Activated CD8-positive, alpha-beta memory T cell treated with anti-CD3 and anti-CD28 coated beads, Interleukin-2, amount 10 ng/mL, durations not matched to agents 7 days and 5 days (primary cell): ENCODE measurements at places on chromosomes 4 and X. TPM values are rescaled to one million over a fixed set of nuclear protein-coding genes. Genes with fewer than 3 reads are reported as not detected.

Gene CHRNA9
- total RNA-seq = not detected

Gene CD38
- 151 TPM for total RNA-seq

Gene RTL9
- not detected for total RNA-seq

Gene EREG
- total RNA-seq = not detected

Gene DDIT4L
- 0.21 TPM for total RNA-seq

Gene QRFPR
- not detected for total RNA-seq

Gene AKAP14
- total RNA-seq = not detected

- H3K27ac ChIP-seq = peak within 1 kb of the TSS; percentile 73
- peak; percentile 84 for DNase-seq
- peak within 1 kb of the TSS; percentile 84 for H3K4me3 ChIP-seq
- H3K36me3 ChIP-seq = peaks cover 6% of the 10 kb centered on the region
These were observed at the start of gene GPAT3 for GRCh38 chr4:83535520-83536361. TSS of gene GPAT3 (plus strand) at chr4:83536108. CDS start at chr4:83536623, 515 bp downstream.

DNA sequence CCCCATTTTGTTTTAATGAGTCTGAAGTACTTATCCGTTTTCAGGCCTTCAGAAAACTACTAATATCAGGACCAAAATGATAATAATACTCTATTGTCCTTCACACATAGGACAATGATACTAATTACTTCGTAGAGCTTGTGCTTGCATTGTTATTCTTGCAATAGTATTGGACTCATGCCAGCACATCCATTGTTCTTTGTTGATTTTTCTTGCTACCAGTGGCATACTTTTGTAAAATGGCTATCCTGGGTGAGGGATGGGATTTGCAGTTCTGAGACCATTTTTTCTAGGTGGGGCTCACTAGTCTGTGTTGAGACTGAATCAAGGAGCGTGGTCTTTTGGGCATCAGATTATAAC, 195.3 kb downstream of the MAML3 start:
- peaks cover 3% of the 10 kb centered on the region for H3K36me3 ChIP-seq
- no peak for DNase-seq
- no peak overlapping the region for H3K27ac ChIP-seq
- H3K27me3 ChIP-seq = peaks cover 65% of the 10 kb centered on the region
- no peaks in the 10 kb centered on the region for H3K4me1 ChIP-seq
- no peak overlapping the region for H3K4me3 ChIP-seq

- H3K36me3 ChIP-seq = no peaks in the 10 kb centered on the region
- H3K27me3 ChIP-seq = no peaks in the 10 kb centered on the region
- DNase-seq = no peak
- H3K4me3 ChIP-seq = no peak overlapping the region
- no peak overlapping the region for H3K27ac ChIP-seq
- no peaks in the 10 kb centered on the region for H3K4me1 ChIP-seq
These were observed 13.2 kb upstream of the SH3TC1 start for GRCh38 chr4:8185930-8186329.

- peaks cover 3% of the 10 kb centered on the region for H3K27me3 ChIP-seq
- peaks cover 20% of the 10 kb centered on the region for H3K4me1 ChIP-seq
- H3K4me3 ChIP-seq = no peak overlapping the region
- DNase-seq = no peak
- H3K27ac ChIP-seq = no peak overlapping the region
- no peaks in the 10 kb centered on the region for H3K36me3 ChIP-seq
These were observed 14.4 kb upstream of the CCNG2 start for GRCh38 chr4:77142646-77143028.

- H3K36me3 ChIP-seq = no peaks in the 10 kb centered on the region
- DNase-seq = no peak
- H3K4me1 ChIP-seq = peaks cover 2% of the 10 kb centered on the region
- no peaks in the 10 kb centered on the region for H3K27me3 ChIP-seq
These were observed 147.5 kb upstream of the SMIM31 start for GRCh38 chr4:164606478-164606877.

- no peak overlapping the region for H3K4me3 ChIP-seq
- no peaks in the 10 kb centered on the region for H3K36me3 ChIP-seq
- DNase-seq = no peak
These were observed 70.1 kb downstream of the SPANXN4 start for GRCh38 chrX:143095816-143096215.

DNA sequence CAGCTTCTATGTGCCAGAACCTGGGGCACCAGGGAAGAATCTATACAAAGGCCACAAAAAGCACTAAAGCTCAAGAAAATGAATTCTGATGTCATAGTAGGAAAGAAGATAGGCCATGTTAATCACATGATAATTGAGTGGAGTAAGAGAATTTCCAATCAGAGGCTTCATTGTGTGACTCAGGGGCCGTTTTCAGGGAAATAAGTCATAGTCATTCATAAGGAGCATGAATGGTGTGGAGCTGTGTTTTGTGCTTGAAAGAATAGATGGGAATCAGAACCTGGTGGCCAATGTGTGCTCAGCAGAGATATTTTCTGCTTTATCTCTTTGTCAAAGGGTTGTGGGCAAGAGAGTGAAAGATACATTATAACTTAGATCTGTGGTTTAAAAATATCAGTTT, 102.4 kb upstream of the ZDHHC15 start:
- no peaks in the 10 kb centered on the region for H3K27me3 ChIP-seq
- no peaks in the 10 kb centered on the region for H3K36me3 ChIP-seq
- no peak for DNase-seq
- no peak overlapping the region for H3K27ac ChIP-seq
- H3K4me3 ChIP-seq = no peak overlapping the region

DNA sequence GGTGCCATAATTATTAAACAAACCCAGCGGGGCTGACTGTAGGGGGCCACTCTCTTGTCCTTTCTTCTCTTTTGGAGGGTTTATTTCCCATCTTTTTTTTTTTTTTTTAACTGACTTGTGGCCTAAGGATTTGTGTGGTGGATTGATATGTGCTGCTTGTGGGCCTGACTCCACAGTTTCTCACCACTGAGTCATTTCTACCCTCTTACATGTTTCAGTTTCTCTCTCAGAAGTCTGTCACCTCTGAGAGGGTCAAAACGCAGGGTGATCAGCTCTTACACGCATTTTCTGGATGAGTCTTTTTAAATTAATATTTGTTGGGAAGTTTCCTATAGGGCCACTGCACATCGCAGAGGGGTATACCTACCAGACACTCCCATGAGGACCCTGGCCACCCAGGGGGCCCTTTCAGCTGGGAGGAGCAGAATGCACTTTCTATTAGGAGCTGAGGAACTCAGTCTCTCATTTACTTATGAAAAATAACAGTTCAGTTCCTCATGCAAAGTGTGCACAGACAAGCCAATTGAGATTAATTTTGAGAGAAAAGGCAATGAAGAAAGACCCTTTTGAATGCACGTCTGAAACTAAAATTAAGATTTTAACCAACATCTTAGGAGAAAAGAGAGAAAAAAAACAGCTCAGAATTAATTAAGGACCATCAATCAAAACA, 407.9 kb downstream of the TECRL start:
- no peaks in the 10 kb centered on the region for H3K27me3 ChIP-seq
- H3K4me1 ChIP-seq = no peaks in the 10 kb centered on the region
- no peaks in the 10 kb centered on the region for H3K36me3 ChIP-seq
- H3K4me3 ChIP-seq = no peak overlapping the region

GRCh38 chr4:138500869-138501268, 258.7 kb upstream of the SLC7A11 start:
- H3K27me3 ChIP-seq = no peaks in the 10 kb centered on the region
- H3K27ac ChIP-seq = no peak overlapping the region
- H3K4me1 ChIP-seq = no peaks in the 10 kb centered on the region
- H3K4me3 ChIP-seq = no peak overlapping the region
- DNase-seq = no peak

DNA sequence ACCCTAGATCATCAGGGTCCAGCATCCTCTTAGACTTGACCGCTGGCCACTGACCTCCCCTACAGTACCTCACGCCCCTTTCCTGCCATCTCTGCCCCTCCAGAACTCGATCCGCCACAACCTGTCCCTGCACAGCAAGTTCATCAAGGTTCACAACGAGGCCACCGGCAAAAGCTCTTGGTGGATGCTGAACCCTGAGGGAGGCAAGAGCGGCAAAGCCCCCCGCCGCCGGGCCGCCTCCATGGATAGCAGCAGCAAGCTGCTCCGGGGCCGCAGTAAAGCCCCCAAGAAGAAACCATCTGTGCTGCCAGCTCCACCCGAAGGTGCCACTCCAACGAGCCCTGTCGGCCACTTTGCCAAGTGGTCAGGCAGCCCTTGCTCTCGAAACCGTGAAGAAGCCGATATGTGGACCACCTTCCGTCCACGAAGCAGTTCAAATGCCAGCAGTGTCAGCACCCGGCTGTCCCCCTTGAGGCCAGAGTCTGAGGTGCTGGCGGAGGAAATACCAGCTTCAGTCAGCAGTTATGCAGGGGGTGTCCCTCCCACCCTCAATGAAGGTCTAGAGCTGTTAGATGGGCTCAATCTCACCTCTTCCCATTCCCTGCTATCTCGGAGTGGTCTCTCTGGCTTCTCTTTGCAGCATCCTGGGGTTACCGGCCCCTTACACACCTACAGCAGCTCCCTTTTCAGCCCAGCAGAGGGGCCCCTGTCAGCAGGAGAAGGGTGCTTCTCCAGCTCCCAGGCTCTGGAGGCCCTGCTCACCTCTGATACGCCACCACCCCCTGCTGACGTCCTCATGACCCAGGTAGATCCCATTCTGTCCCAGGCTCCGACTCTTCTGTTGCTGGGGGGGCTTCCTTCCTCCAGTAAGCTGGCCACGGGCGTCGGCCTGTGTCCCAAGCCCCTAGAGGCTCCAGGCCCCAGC, 5.2 kb downstream of the FOXO4 start:
- H3K4me3 ChIP-seq = no peak overlapping the region
- H3K36me3 ChIP-seq = peaks cover 5% of the 10 kb centered on the region
- H3K27ac ChIP-seq = no peak overlapping the region
- H3K4me1 ChIP-seq = peaks cover 59% of the 10 kb centered on the region

GRCh38 chr4:153115322-153116290, 88.6 kb upstream of the TRIM2 start:
- peaks cover 11% of the 10 kb centered on the region for H3K4me1 ChIP-seq
- peaks cover 38% of the 10 kb centered on the region for H3K27me3 ChIP-seq
- H3K27ac ChIP-seq = peak overlapping the region; percentile 70

GRCh38 chr4:48439988-48440387, 43.2 kb upstream of the SLC10A4 start:
- H3K4me1 ChIP-seq = no peaks in the 10 kb centered on the region
- no peak for DNase-seq
- H3K36me3 ChIP-seq = no peaks in the 10 kb centered on the region
- peaks cover 17% of the 10 kb centered on the region for H3K27me3 ChIP-seq

GRCh38 chr4:117545039-117545438, 459.7 kb upstream of the TRAM1L1 start:
- no peak for DNase-seq
- H3K36me3 ChIP-seq = no peaks in the 10 kb centered on the region
- H3K27me3 ChIP-seq = no peaks in the 10 kb centered on the region
- H3K27ac ChIP-seq = no peak overlapping the region
- H3K4me1 ChIP-seq = no peaks in the 10 kb centered on the region
- no peak overlapping the region for H3K4me3 ChIP-seq

- H3K27ac ChIP-seq = no peak overlapping the region
- H3K4me1 ChIP-seq = peaks cover 12% of the 10 kb centered on the region
- DNase-seq = no peak
These were observed 75.5 kb downstream of the GALNT7 start for GRCh38 chr4:173243917-173244658.
